ENCODE measurements at places on chromosomes 12 and 14.

- DNase-seq: no peak
These were observed 8.7 kb upstream of the INHBE start for GRCh38 chr12:57446292-57446960.

GRCh38 chr14:51424041-51424440, 184.0 kb downstream of the TMX1 start:
- DNase-seq: no peak

DNA sequence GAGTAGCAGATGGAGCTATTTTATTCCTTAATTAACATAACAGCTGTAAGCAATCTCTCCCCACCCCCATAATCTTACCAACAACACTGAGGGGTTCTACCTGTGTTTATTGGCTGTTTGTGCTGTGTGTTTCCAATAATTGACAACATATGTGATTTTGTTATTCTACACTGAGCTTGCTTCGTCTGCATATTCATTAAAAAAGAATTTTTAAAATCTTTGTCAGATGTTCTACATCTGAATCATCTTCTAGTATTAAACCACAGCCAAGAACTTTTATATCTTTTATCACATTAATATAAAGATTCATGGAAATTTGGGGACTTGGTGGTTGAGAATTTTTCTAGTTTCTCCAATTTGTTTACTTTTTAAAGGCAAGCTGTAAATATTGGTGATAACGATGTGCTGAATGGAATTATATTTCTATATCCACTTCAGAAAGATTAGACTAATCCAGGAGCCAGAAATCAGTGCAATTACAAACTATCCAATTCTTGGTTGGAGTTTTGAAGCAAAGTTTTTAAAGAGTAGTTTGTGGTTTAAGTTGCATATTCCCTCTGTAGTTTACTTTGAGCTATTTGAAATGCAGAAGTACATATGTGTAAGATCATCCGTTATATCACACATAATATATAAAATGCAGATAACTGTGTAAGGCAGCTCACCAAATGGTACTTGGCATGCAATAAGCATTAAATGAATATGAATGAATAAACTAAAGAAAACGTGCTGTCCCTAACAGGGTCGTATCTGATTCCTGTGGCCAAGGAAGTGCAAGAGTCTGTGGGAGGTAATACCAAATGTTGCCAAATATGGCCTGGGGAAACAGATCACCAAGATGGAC, 206.9 kb downstream of the PELI2 start:
- DNase-seq: peak; percentile 26

DNA sequence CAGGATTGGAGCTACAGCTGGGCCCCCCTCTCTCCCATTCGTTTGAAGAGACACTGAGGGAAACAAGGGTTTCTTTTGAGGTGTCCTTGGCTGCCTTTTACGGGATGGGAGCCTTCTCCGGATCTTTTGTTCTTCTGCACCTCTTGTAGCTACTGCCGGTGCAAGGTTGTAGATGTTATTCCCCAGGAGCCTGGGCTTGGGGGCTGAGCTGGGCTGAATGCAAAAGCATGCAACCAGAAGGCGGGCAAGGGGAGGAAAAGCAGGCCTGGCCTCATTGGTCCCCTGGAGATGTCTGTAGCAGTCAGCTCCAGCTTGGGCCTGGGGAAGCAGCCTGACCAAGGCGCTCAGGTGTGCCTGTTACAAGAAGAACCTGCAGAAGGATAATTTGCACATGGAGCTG, 110.3 kb downstream of the GCH1 start:
- no peak for DNase-seq

DNA sequence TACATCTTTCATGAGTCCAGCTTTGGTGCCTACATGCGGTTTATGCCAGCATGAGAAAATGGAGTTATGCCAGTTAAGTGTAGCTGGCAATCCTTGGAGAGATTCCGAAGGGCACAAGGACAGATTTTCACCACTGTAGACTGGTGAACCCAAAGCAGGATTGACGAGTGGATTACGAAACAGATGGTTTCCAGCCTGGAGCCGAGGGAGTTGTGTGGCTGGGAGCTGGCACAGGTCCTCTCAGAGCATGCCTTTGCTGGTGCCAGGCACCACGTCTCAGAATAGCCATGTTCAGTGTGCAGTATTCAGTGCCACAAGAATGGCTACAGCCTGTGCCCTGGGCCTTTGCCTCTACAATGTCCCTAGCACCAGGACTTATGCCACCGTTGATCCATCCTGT, 13.2 kb downstream of the KCNH3 start:
- DNase-seq: no peak

GRCh38 chr14:50471838-50472465, 60.4 kb downstream of the MAP4K5 start:
- DNase-seq: no peak

DNA sequence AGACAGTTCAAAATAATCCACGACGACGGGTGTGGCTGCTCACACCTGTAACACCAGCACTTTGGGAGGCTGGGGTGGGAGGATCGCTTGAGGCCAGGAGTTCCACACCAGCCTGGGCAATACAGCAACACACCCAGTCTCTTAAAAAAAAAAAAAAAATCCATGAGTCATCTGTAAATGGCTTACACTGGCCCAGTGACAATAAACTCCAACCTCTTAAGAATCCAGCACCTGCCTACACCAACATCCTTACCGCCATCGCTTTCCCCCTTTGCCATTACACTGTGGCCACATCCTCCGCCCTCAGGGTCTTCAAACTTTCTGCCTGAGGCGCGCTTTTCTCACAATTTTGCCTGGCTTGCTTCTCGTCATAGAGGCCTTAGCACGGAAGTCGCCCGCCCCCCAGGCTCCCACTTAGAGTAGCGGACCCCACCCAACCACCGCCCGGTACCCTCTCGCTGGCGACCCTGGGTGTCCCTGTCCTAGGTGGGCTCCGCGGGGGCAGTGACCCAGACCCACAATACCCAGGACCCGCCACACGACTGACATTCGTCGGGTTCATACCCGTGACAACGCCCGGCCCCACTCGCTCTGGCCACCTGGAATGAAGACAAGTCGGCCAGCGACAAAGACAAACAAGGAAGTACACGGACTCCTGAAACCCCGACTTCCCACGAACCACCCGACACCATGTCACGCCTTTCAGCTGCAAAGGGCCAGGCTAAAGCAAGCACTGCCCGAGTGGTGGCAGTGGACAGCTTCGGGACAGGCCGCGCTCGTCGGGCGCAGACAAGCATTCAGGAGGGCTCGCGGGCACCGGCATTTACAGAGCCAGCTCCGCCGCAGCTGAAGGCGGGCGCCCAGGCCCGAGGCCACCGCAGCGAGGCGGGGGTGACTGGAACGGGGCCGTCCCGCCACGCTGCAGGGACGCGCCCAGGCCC, 636 bp downstream of the GOLGA3 start:
- DNase-seq: peak; percentile 83

DNA sequence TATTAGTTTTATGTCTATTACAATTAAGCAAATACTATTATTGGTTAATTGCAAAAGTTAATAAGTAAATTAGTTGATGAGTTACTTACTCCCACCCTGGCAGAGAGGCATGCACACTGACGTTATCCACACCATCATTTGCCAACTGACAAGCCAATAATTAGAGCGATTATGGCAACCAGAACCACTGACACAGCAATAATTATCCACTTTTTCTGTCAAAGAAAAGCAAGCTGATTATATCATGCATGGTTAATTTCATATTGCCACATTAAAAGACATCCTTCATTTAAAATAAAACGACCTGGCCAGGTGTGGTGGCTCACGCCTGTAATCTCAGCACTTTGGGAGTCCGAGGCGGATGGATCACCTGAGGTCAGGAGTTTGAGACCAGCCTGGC, 43.1 kb downstream of the STX2 start:
- DNase-seq: no peak

DNA sequence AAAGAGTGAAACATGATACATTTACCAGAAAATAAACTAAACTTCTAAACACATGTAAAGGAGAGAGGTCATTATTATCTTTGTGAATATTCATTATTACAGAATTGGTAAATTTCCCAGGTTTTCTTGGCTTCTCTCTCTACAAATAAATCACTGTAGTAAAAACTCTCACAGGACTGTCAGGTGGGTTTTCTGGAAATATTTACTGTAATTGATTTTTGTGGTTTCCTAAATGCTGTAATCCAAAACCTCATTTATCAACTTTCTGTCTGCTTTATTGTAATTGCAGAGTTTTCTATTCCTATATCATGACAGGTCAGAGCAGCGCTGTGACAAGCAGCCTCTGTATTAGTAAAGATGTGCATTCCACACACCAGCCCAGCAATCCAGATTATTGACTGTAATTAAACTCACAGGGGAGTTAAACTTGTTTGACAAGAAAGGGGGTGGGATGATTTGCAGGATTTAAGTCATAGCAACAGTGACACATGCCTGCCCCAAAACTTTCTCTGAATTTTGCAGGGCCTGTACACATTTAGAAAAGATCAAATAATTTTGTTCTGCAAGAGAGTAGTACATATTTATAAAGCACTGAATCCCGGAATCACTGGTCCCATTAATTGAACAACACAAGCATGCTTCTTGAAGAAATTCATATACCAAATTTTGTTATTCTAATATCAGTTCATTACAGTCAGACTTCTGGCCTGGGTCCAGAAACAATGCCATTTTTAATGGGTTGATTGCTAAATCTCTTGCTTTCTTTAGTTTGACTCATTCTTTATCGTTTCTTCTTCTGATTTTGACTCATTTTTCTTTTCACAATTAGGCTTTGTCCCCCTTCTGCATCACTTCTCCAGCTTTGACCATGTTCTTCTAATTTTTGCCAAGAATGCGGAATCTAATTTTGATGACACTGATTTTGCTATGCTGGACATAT, 42.2 kb downstream of the PTPRO start:
- DNase-seq: peak; percentile 49

GRCh38 chr12:123134271-123134671, 16.6 kb downstream of the PITPNM2 start:
- DNase-seq: no peak

GRCh38 chr14:70887737-70888499, 19.3 kb upstream of the PCNX1 start:
- DNase-seq: no peak

GRCh38 chr14:99274346-99275221, 2.6 kb upstream of the BCL11B start:
- peak; percentile 32 for DNase-seq

GRCh38 chr12:71194657-71195056, 36.9 kb upstream of the TSPAN8 start:
- DNase-seq: peak; percentile 90

- DNase-seq: no peak
These were observed 41.2 kb downstream of the TMEM116 start for GRCh38 chr12:111971800-111972199.

DNA sequence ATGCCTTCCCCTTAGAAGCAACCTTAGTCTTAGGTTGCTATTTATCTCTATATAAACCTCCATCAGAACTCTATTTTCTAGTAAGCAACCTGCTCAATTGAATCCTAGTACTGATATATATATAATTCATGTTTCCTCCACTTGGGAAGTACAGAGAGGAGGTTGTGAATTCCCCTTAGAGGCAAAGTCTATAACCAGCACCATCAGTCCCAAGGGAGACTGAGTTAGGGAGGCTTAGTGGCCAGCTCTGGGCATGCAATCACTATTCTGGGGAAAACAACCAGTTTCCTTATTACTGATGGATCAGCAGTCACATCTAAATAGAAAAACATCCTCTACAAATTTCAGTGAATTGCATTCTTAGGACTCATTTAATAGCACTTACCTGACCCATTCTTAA, 489.1 kb downstream of the RMST start:
- no peak for DNase-seq

GRCh38 chr12:2759733-2760132, 35.0 kb upstream of the FKBP4 start:
- DNase-seq: no peak

DNA sequence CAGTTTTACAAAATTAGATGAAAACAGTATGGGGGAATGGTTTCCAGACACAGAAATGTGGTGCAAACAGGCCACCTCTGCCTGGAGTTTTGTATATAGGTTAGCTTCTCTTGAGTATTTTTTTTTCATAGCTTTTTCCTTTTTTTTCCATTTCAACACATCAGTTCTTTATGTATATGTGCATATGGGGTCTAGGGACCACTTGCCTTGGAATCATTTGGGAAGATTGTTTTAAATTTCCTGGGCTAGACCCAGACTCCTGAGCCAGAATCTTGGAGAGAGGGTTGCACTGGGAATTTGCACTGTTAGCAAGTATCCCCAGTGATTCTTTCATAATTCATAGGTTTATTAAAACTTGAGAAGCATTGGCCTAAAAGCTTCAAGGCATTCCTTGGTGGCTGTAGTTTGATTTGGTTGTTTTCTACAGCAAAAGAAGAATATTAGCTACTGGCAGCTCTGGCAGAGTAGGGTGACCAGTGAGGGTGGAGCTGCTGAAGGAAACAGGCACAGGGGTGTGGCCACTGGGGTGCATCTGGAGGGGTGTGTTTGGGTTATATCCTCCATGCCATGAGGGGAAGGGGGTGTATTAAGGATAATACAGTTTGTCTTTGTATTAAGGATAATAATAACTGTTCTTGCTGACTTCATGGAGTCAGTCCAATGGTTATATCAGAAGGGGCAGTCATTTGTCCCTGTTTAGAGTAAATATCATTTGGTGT, 22.8 kb downstream of the PPP1R36 start:
- DNase-seq: no peak

DNA sequence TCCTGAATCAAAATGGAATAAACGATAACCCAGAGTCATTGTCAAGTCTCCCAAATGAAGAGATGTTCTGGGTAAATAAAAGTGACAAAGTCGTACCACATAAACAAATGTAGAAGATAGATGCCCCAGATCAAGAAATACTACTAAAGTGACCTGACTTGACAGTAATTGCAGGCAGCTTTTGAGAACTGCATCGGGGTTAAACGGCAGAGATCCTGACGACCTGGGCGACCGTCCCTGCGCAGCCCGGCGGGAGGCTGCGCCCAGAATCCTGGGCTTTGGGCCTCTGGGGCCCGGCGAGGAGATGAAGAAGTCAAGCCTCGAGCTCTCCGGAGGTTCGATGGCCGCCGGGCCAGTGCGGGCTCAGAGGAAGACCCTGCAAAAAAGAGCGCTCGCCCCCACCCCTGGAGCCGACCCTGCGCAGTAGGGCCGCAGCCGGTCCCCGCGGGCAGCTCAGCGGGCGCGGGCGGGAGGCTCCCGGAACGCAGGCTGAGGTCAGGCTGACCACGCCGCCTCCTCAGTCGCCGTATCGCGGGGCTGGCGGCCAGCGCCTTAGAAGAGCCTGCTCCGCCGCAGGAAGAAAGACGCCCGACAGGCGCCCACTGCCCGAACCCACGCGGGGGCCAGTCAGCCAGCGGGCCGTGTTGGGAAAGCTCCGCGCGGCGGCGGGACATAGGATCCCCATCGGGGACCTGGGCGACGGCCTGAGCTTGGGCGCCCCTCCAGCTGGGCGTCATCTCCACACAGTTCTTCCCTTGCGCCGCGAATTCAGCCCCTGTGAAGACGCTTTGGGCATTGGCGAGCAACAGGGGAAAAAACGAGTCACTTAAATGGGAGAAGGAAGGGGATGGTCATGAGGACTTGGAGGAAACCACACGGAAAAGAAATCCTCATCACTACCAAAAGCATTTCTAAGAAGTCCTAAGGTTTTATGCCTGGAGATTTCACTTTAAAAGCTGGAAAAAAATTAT, 16.0 kb downstream of the NKX2-1 start:
- DNase-seq: no peak

DNA sequence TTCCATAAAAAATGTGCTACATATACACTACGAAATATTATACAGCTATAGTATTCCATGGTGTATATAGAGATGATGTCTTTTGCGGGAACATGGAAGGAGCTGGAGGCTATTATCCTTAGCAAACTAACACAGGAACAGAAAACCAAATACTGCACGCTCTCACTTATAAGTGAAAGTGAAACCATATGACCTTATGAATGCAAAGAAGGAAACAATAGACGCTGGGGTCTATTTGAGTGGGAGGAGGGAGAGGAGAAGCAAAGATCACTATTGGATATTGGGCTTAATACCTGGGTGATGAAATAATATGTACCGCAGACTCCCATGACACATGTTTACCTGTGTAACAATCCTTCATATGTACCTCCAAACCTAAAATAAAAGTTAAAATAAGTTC, 142.8 kb downstream of the LRFN5 start:
- DNase-seq: peak; percentile 43
